ENCODE measurements at places on chromosomes 4 and X. TPM values are rescaled to one million over a fixed set of nuclear protein-coding genes. Genes with fewer than 3 reads are reported as not detected.
A peak's percentile ranks its signal among the peaks of the same experiment; 100 is the strongest.

- DNase-seq, result no peak
- no peaks in the 10 kb centered on the region for H3K27me3 ChIP-seq
- no peaks in the 10 kb centered on the region for H3K4me1 ChIP-seq
- H3K36me3 ChIP-seq, result no peaks in the 10 kb centered on the region
- no peak overlapping the region for H3K27ac ChIP-seq
- no peak overlapping the region for H3K4me3 ChIP-seq
Observed at GRCh38 chrX:47380268-47380667, 9.9 kb downstream of the ZNF157 start.

DNA sequence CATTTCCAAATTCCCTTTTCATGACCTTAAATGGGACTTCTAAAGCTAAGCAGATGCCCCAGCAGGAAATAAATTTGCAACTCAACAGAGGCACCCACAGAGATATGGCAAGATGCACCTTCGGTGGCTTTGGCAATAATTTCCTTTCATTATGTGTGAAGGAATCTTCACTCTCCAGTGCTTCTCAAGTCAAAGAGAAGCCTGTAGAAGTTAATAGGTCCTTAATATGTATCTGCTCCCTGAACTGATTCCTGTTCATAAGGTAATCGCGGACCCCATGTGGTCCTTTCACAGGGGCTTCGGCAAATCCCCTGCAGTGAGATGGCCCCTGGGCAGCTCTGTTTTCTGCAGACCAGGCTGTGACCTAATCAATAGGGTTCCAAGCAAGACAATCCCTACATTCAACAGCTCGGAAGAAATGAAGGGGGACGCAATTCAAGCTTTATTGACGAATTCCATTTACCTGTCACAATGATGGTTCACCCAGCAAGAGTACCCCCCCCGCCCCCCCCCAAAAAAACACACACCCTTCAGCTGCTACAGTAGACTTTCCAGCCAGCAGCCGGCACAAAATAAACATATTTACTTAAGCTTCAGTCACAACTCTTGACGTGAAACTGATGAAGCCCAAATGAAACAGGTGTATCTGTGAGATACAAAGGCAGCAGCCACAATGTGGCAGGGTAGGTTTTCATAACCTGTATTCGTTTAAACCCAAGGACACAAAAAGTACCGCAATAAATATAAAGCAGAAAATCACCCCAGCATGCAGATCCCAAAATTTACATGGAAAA, 35.3 kb downstream of the FAT1 start:
- DNase-seq, result no peak
- peak overlapping the region; percentile 69 for H3K27ac ChIP-seq
- H3K36me3 ChIP-seq, result no peaks in the 10 kb centered on the region
- H3K4me3 ChIP-seq, result no peak overlapping the region
- H3K27me3 ChIP-seq, result no peaks in the 10 kb centered on the region
- H3K4me1 ChIP-seq, result peaks cover 15% of the 10 kb centered on the region

- DNase-seq, result peak; percentile 91
- no peaks in the 10 kb centered on the region for H3K36me3 ChIP-seq
- peaks cover 14% of the 10 kb centered on the region for H3K4me1 ChIP-seq
- H3K27ac ChIP-seq, result peak overlapping the region; percentile 76
- no peak overlapping the region for H3K4me3 ChIP-seq
Observed at GRCh38 chrX:154516656-154517100, 646 bp upstream of the FAM3A start.

Gene YY2
- 4.1 TPM for total RNA-seq

Gene PABPC4L
- 10.0 TPM for total RNA-seq

Gene CENPVL1
- total RNA-seq, result not detected
